ENCODE measurements at places on chromosomes 5 and 9. TPM values are rescaled to one million over a fixed set of nuclear protein-coding genes. Genes with fewer than 3 reads are reported as not detected.

PCDHA4 gene
- 0.63 TPM for total RNA-seq

PGM5 gene
- total RNA-seq = 274 TPM

- no peak for DNase-seq
Observed at GRCh38 chr9:21687351-21687750, 115.1 kb upstream of the MTAP start.

SEMA6A gene
- total RNA-seq = 4.4 TPM

DNA sequence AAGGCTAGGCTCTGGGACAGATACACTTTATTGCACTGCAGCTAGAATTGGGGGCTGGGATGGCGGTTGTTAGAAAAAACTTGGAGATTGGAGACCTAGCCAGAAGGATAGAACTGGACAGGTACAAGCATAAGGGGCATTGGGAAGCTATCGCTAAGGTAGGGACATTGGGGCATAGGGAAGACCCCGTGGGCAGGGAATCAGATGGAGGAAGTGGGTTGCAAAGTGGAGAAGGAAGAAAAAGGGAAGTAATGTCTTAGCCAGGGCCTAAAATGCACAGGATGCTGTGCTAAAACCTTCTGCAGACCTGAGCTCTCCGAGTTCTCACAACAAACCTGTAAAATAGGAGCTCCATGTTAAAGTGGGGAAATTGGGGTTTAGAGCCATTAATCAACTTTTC is 178.2 kb downstream of the ZDHHC21 start:
- DNase-seq = no peak

DNA sequence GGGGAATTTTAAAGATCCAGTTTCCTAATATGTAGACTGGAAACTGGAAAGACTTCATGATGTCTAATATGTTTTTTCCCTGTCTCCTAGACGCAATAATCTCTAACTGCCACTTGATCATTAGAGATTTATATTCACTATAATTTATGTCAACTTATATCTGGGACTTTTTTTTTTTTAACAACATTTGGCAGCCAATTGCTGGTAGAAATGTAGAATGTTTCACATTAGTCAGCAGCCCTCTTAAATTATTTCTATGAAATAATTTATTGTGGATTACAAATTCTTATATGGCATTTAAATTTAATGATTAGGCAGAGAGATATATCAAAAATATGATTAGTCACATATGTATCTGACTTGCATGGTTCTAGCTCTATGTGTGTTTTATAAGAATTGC is 48.2 kb downstream of the TMEM174 start:
- DNase-seq = no peak

CAMK2A gene
- total RNA-seq = 18.2 TPM

DNA sequence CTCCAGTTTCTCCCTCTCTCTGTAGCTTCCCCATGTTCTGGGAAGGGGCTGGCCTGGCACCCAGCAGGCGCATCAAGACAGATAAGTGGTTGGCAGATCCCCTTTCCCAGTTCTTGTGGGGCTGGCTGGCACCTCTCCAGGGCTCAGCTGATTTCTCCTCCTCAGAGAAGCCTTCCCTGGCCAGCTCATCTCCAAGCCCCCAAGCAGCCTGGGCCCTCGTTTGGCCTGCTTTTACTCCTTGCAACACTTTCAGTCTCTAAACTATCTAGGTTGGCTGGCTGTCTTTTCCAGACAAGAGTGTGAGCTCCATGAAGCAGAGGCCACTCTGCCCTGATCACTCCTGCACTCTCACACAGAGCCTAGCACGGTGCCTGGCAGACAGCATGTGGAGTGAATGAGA is 13.5 kb downstream of the MACROH2A1 start:
- DNase-seq = no peak

DNA sequence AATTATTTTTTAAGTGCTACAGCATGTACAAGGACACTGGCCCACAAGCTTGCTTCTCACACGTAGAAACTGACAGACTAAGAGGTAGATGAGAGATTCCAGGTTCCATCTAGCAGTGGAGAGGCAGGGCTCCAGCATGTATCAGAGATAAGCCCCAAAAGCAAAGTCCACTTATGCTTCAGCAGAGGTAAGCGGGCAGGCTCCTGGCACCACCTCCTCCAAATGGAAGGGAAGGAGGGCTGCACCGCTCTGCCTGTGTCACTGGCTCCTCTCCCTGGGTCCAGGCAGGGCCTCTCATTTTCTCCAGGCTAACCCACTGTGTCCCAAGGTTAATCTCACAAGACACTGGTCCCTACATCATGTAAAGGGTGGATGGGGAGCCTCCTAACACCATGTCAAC is 15.9 kb downstream of the GRHPR start:
- no peak for DNase-seq

GRCh38 chr9:26729187-26729586 is 163.4 kb downstream of the CAAP1 start:
- no peak for DNase-seq

CD74 gene
- total RNA-seq = 268 TPM

GRCh38 chr5:115321309-115321708 is 24.9 kb upstream of the CCDC112 start:
- DNase-seq = no peak

GRCh38 chr5:71782393-71782770 is 63.3 kb downstream of the CARTPT start:
- DNase-seq = no peak

DNA sequence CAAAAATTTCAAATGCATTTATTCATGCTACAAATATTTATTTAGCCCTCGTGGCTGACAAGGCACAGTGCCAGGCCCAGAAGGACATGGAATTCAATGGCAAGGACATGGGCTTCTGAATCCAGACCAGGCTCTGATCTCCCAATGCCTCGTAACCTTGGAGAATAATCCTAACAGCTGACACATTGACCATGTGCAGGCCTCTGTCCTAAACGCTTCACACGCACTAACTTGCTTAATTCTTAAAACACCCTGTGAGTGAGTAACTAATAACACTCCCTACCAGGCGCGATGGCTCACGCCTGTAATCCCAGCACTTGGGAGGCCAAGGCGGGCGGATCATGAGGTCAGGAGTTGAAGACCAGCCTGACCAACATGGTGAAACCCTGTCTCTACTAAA is 33.2 kb downstream of the MYO10 start:
- no peak for DNase-seq

LURAP1L gene
- total RNA-seq = 2.8 TPM

- no peak for DNase-seq
Observed at GRCh38 chr9:107782789-107783188, 293.2 kb upstream of the KLF4 start.

TAF11L7 gene
- not detected for total RNA-seq

DNAJC21 gene
- total RNA-seq = 39.1 TPM

IFT74 gene
- total RNA-seq = 9.0 TPM

- no peak for DNase-seq
Observed at GRCh38 chr5:1896602-1897376, 14.1 kb upstream of the IRX4 start.

DNA sequence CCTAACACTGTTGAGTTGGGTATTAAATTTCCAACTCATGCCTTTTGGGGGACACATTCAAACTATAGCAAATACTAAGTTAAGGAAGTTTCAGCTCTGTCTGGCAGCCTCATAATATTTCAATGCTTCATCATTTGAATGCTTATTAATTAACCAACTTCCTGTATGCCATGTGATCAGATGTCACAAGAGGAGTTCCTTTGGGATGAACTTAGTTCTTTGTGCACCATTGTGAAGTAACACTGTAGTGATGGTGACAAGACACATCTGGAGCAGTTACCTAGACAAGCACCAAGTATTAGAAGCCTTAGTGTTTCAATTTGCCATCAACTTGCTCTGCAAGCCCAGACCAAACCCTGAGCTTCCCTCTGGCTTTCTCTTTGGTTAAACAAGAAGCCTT is 90.7 kb upstream of the IL12B start:
- no peak for DNase-seq

- no peak for DNase-seq
Observed at GRCh38 chr5:157225469-157226422, 40.2 kb upstream of the CYFIP2 start.

DNA sequence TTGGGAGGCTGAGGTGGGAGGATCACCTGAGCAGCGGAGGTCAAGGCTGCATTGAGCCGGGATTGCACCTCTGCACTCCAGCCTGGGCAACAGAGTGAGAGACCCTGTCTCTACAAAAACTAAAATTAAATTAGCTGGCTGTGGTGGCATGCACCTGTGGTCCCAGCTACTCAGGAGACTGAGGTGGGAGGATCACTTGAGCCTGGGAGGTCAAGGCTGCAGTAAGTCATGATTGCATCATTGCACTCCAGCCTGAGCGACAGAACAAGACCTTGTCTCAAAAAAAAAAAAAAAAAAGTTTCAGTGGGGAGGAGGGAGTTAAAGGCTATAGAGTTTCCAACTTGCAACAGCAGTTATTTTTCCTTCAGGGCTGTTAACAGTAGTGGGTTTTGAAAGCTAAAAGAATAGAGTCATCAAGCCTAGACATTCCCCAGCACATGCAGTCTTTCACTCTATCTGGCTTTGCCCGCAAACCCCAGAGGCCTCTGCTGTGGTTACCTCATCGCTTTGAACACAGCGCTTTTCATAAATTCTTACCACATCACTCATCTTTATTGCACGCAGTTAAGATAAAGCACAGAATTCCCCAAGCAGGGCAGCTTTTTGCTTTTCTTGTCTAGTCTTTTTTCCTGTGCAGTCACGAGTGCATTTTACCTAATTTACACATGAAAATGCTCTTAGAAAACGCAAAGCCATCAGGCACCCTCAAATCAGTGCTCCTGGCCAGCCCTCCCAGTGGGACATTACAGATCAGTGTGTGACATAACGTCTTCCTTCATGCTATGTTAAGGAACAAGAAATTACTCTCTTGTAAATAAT is 8.7 kb upstream of the SLC2A8 start:
- DNase-seq = peak; percentile 87

DNA sequence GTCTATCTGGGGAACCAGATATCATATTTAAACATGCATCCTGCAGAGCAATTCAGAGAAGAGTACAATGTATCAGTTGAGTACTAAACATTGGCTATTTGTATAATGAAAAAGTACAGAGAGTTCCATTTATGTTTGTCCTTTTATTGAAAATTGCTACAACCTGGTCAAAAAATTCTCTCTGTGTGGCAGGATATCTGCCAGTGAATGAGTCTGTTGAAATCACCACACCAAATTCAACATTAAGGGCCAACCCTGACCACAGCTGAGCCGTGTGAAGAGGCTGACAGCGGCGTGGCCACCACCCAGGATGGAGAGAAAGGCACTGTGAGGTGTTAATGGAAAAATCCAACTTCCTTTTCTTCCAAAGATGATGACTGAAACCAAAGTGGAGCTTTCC is 422.7 kb upstream of the PIK3R1 start:
- peak; percentile 76 for DNase-seq

GCNT4 gene
- total RNA-seq = 0.20 TPM

GRCh38 chr5:34687269-34688011 is 31.3 kb downstream of the RAI14 start:
- DNase-seq = no peak

DNA sequence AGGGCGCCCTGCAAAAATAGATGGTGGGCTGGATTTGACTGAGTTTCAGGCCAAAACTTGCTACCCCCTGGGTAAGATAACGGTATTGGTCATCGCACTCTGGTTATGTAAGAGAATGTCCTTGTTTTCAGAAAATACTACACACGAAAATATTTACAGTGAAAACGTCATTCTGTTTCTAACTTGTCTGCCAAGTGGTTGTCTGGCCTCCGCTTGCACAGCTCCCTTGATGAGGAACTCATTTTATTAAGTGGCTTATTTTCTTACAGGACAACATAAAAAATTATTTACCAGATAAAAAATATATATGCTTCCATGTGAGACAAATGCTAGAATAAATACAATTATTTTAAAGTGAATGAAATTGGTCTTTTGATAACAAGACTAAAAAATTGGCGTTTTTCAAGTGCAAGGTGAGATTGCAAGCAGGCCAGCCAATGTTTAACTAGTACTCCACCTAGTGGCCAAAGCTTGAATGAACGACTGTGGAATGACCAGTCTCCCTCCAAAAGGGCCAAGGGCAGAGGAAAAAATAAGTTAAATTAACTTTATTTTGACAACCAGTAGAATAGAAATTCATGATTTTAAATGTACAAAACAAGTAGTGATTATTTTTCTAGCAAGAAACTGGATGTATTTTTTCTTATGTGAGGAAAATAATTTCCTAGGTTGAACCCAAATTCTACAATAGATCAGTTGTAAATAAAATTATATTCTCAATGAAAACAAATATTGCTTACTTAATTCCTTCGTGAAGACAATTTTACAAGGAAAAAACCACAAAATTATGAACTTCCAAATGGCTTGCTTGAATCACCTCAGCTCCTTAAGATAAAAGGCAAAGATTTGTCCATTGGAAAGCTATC is 93.2 kb downstream of the ZFAND5 start:
- no peak for DNase-seq

DNA sequence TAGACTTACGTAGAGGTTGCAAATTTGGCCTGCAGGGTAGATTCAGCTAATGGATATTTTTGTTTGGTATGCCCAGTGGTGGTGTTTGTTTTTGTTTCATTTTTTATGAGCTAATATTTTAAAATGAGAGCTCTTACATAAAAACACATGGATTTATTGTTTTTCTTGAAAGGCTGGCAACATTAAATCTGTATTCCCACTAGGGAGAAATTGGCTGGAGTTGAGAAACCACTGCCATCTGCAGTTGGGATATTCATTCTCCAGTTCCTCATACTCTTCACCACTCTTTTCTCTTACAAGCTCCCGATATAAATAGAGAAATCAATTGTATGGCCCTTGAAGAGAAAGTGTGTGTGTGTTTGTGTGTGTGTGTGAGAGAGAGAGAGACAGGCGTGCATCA is 143.3 kb downstream of the ALDH1A1 start:
- DNase-seq = no peak

GRCh38 chr9:3285365-3286161 is 240.2 kb downstream of the RFX3 start:
- no peak for DNase-seq

DNA sequence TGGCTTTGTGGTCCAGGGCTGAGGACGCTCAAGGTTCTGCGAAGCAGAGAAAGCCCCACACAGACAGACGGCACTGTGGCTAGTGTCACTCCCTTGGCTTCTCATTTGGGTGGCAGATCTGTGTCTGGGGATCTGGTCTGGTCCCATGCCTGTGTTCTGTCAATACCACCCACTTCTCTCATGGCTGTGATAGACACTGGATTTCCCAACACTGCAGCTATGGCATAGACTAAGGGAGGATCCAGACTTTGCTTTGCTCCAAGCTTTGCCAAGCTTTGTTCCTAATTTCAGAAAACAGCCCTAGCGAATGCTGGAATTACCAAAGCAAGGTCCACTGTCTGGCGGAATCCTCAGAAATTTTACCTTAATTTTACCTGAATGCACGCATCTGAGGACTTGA is 62.1 kb downstream of the GADD45G start:
- DNase-seq = no peak

- no peak for DNase-seq
Observed at GRCh38 chr5:54722846-54723433, 205.4 kb downstream of the SNX18 start.

DNA sequence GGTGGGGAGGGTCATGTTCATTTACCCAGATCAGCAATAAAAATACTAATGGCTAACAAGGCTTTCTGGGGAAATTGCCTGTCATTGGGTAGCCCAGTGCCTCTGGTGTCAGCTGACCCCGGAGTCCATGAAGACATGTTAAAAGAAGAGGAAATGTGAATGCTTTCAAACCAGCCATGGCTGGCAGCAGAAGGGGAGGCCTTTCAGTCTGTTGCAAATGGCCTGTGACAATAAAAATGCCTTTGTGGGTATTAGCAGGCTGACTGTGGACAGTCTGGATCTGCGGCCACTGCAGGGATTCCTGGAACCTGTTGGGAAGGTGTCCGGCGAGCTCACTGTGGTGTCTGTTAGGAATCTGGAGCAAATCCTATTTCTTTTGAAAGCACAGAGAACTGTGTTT is 7.5 kb downstream of the ABL1 start:
- no peak for DNase-seq
